Activated T-helper 9 cell treated with anti-CD3 and anti-CD28 coated beads, Interleukin-2, amount 50 U/mL, for 16 hours (primary cell): ENCODE measurements at places on chromosomes 6 and 20.

DNA sequence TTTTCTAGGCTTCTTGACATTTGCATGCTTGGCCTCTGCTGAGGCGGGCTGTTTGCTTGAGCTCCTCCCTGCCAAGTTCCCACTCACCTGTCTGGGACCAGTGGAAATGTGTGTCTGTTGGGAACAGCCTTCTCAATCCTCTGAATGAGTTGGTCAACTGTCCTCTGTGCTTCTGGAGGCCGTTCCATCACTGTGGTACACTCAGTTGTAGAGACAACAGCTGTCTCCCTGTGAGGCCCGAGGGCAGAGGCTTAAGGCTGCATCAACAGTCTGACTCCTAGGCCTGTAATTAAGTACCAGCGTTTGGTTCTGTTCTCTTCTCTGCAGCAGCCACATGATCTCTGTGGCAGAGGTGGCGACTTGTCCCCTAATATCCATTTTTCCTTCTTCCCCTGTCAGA, 110.9 kb downstream of the CDC5L start:
- DNase-seq = no peak

GRCh38 chr6:10166031-10166430, 248.8 kb downstream of the TFAP2A start:
- no peak for DNase-seq

- no peak for DNase-seq
Measured at GRCh38 chr6:131116755-131117360, 18.4 kb upstream of the AKAP7 start.

DNA sequence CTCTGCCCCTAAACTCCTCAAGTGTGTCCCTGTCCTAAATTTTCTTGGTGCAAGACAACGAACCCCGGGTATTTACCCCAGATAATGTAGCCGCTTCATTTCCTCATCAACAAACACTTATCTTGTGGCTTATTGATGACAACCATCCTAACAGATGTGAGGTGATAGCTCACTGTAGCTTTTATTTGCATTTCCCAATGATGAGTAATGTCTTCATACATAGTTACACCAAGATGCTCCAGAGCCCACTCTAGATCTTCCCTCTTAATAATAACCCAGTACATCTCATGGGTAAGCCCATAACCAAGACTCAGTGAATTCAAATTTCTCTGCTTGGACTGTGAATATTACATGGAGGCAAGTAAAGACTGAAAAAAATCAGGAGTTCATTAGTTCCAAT, 48.2 kb upstream of the BEND6 start:
- DNase-seq = no peak
